ENCODE measurements at places on chromosomes 5 and 9. TPM values are rescaled to one million over a fixed set of nuclear protein-coding genes. Genes with fewer than 3 reads are reported as not detected.

The LTC4S gene
- total RNA-seq: 8.1 TPM

The ST8SIA4 gene
- 28.7 TPM for total RNA-seq

The ENTPD2 gene
- total RNA-seq: not detected

The SAPCD2 gene
- total RNA-seq: 0.09 TPM

The FIBCD1 gene
- total RNA-seq: not detected

The GTF2H2C gene
- total RNA-seq: 48.0 TPM

The MLANA gene
- total RNA-seq: not detected

The OR1Q1 gene
- not detected for total RNA-seq

The TBC1D2 gene
- 11.2 TPM for total RNA-seq

The TAF1L gene
- total RNA-seq: 0.06 TPM

The MAN1B1 gene
- 63.3 TPM for total RNA-seq

The PCDHA11 gene
- total RNA-seq: not detected

The GMCL2 gene
- total RNA-seq: not detected

The PCDHA4 gene
- total RNA-seq: not detected

The SLC34A1 gene
- 0.11 TPM for total RNA-seq

The TAF11L5 gene
- not detected for total RNA-seq

The PAX5 gene
- total RNA-seq: not detected

The ZDHHC11 gene
- total RNA-seq: 15.1 TPM

The SLC27A6 gene
- total RNA-seq: not detected

The PCSK1 gene
- total RNA-seq: not detected

The ADAMTSL1 gene
- not detected for total RNA-seq

The CDO1 gene
- 1.1 TPM for total RNA-seq

The GPR150 gene
- 1.5 TPM for total RNA-seq

The EGFLAM gene
- total RNA-seq: not detected

The AFF4 gene
- 60.4 TPM for total RNA-seq

The SPINK7 gene
- not detected for total RNA-seq

All from CD4-positive, alpha-beta memory T cell (primary cell).